ENCODE measurements at places on chromosomes 7 and 10. TPM values are rescaled to one million over a fixed set of nuclear protein-coding genes. Genes with fewer than 3 reads are reported as not detected.

UNCX gene
- total RNA-seq = not detected

HOXA1 gene
- total RNA-seq = 0.31 TPM

DNA sequence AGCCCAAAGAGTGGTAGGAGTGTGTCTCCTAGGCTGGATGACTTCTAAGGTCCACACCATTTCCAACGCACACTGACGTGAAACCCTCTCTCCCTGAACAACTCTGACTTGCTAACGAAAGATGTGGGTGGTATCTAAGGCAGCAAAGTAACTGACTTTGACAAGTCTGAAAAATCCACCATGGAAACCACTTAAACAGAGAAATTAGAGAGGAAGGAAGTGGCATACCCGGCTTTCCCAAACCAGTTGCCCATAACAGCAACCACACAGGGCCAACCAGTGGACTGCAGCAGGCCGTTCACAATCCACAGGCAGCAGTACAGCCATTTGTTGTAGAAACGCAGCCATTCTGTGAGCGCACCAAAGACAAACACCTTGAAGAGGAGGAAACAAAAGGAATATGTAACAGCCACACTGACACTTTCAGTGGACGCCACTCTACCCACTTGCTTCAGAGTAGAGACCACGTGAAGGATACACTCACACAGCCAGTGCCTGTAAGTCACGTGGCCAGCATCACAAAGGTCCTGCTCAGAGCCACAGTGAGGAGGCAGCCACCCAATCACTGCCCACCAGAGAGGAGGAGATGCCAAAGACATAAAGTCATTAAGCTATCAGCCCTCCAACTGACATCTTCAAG is 39.8 kb downstream of the SLC37A3 start:
- H3K27me3 ChIP-seq = no peaks in the 10 kb centered on the region
- H3K27ac ChIP-seq = peak overlapping the region; percentile 42
- no peak overlapping the region for H3K4me3 ChIP-seq
- H3K36me3 ChIP-seq = peaks cover 3% of the 10 kb centered on the region

DNA sequence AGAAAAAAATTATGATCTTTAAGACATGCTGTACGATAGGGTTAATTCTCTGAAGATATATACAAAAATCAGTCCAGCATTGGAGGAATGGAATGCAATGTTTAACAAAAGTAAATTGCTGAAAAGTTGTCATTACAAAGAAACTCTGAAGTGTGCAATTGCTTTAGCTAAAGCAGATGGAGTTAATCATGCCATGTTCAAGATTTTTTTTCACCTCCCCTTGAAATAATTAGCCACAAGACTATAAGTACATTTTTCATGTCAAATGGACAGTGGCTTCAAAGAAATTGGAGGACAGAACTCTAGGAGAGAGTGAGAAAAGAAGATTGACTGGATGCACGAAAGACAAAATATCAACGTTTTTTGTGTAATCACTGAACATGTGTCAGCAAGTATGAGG is 63.1 kb upstream of the MEOX2 start:
- DNase-seq = no peak
- no peak overlapping the region for H3K4me3 ChIP-seq
- no peaks in the 10 kb centered on the region for H3K4me1 ChIP-seq
- H3K27ac ChIP-seq = no peak overlapping the region
- H3K27me3 ChIP-seq = no peaks in the 10 kb centered on the region

- no peak overlapping the region for H3K4me3 ChIP-seq
- no peaks in the 10 kb centered on the region for H3K36me3 ChIP-seq
- H3K27me3 ChIP-seq = no peaks in the 10 kb centered on the region
- H3K27ac ChIP-seq = no peak overlapping the region
- DNase-seq = no peak
Measured at GRCh38 chr7:90225181-90225580, 13.6 kb downstream of the STEAP2 start.

DNA sequence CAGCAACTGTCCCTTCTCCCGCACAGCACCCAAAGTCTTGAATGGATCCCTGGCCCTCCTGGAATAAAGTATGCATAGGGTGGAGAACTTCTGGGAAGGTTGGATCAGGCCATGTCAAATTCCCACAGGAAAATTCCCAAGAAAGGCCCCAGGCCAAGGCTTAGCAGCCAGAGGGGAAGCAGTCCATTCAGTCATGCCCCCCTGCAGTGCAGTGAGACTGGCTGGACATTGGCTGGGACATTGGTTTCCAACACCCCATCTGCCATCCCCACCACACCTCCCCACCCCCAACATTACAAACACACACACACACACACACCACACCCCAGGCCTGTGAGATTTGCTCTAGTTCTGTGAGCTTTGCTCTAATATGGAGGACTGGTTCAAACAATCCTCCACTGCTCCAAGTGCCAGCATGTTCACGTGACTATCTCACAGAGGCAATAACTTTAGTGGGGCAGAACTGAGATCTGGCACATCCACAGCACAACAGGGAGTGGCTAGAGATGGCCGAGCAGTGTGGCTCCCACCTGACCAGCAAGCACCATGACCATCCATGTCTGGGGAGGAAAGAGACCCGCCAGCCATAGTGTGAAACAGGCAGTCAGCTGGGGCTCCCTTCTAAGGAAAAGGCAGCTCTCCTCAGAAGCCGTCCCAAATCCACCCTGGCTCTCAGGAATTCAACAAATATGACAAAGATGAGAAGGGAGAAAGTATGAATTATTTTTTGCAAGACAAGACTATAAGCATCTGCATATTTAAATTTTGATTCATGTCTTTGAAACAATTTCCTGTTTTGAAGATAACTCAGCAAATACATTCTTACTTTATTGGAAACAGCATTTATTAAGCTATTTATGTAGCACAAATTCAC is 6.7 kb upstream of the FAM170B start:
- no peak overlapping the region for H3K27ac ChIP-seq
- no peaks in the 10 kb centered on the region for H3K4me1 ChIP-seq
- H3K36me3 ChIP-seq = no peaks in the 10 kb centered on the region
- no peak overlapping the region for H3K4me3 ChIP-seq

CACNA2D1 gene
- total RNA-seq = not detected

SEC61A2 gene
- 13.6 TPM for total RNA-seq

PROSER2 gene
- 2.4 TPM for total RNA-seq

GRCh38 chr10:28593811-28594210 is 60.9 kb downstream of the WAC start:
- peaks cover 20% of the 10 kb centered on the region for H3K4me1 ChIP-seq
- DNase-seq = no peak
- H3K27me3 ChIP-seq = no peaks in the 10 kb centered on the region
- peaks cover 14% of the 10 kb centered on the region for H3K36me3 ChIP-seq

PCLO gene
- total RNA-seq = not detected

SDK1 gene
- total RNA-seq = 0.04 TPM

RADIL gene
- total RNA-seq = 0.20 TPM

HHEX gene
- not detected for total RNA-seq

EGFR gene
- not detected for total RNA-seq

DNA sequence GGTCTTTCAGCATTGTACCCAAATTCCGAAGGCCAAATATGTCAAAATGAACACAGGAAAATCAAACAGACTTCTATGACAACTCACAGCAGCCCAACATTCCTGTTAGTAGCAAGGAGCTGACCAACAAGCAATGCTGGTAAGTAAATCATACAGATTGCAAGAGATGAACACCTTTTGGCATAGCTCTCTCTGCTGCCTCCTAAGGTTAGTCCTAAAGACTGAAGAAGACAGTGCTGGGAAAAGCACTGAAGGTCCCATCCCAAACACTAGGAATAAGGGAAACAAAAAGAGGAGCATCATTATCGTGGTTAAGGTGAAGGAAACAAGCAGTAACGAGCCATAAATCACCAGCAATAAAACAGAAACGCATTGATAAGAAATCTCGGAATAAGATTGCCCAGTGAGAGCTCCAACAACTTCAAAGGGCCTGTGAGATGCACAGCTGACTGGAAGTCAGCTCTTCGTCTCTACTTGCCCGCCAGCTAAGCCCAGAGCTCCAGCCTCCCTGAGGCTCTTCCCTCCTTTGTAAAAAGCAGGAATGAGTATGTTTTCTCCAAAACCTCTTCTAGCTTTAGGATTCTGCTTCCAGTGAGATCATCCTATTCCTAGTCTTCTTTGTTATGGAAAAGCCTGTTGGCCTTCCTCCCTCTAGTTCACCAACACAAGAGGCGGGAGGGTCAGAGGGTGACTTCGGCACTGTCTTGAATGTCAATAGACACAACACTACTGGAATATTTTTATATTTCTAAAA is 15.3 kb downstream of the NUDT5 start:
- no peaks in the 10 kb centered on the region for H3K27me3 ChIP-seq
- H3K36me3 ChIP-seq = peaks cover 29% of the 10 kb centered on the region
- H3K4me1 ChIP-seq = peaks cover 19% of the 10 kb centered on the region
- no peak overlapping the region for H3K27ac ChIP-seq
- no peak overlapping the region for H3K4me3 ChIP-seq
- DNase-seq = no peak
